ENCODE measurements at places on chromosomes 5 and 9. TPM values are rescaled to one million over a fixed set of nuclear protein-coding genes. Genes with fewer than 3 reads are reported as not detected.

The SPAAR gene
- total RNA-seq, result 0.14 TPM

The C9orf152 gene
- not detected for total RNA-seq

The ASPN gene
- 0.86 TPM for total RNA-seq

The XRCC4 gene
- total RNA-seq, result 12.1 TPM

The DNAH5 gene
- total RNA-seq, result 0.34 TPM

The RGS7BP gene
- total RNA-seq, result 1.0 TPM

The CTXN3 gene
- total RNA-seq, result not detected

The SLC22A5 gene
- 27.7 TPM for total RNA-seq

DNA sequence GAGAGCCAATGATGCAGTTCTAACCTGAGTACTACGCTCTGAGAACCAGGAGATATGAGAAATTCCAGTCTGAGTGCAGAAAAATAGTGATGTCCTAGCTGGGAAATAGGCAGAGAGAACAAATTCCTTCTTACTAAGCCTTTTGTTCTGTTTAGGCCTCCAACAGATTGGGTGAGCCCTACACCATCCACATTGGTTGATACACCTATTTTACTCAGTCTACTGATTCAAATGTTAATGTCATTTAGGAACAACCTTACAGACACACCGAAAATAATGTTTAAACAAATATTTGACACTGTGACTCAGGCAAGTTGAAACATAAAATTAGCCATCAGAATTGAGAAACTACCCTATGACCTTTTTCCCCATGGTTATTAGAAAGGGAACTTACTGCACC, 333.9 kb upstream of the IZUMO3 start:
- no peak for DNase-seq

GRCh38 chr9:133657120-133657661, 21.0 kb downstream of the DBH start:
- DNase-seq, result no peak

DNA sequence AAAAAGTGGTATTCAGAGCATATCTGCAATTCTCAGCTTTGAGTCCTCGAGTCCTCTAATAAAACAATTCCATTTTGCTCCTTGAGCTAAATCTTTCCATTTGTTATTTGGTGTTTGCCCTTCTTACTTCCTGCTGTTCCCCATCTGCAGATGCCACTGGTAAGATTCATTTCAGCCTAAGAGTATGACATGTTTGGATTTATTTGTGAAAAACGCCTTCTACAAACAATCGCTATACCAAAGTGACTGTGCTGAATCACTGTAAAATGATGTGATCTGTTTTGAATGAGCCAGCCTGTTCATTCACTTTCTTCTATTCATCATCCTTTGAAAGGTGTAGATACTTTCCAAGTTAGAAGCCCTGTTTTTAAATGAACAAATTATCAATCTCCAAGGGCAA, 27.7 kb downstream of the KCTD16 start:
- no peak for DNase-seq

DNA sequence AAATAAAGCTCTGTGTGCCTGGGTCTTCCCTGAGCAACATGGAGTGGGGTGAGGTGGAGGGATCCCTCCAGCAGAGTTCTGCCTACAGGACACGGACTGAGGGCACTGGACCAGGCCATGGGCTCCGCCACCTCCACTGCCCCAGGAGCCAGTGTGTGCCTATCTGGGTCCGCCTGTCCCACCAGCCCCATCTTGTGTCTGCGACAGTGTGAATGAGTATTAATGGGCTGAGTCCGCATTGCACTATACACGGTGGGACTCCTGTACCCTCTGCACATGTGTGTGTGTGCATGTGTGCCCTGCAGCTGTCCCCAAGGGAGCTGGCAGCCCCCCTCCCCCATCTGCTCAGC, 11.4 kb downstream of the FGFR4 start:
- DNase-seq, result no peak

DNA sequence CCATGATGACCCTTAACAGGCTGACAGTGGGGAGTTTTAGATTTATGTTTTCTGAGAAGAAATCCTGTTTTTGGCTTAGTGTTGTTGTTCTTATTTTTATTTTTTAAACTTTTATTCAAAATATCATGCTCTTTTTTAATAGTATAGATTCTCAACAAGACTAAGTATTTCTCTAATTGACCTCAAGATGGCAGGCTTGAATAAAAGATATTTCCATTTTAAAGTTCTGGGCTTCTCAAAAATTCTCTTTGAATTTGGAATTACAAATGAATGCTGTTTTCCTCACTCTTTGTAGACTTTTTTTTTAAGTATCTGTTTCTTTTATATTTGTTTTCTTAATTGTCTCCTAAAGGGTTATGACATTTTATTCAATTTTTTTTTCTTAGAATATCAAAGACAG, 50.0 kb upstream of the SH3GL2 start:
- DNase-seq, result no peak

DNA sequence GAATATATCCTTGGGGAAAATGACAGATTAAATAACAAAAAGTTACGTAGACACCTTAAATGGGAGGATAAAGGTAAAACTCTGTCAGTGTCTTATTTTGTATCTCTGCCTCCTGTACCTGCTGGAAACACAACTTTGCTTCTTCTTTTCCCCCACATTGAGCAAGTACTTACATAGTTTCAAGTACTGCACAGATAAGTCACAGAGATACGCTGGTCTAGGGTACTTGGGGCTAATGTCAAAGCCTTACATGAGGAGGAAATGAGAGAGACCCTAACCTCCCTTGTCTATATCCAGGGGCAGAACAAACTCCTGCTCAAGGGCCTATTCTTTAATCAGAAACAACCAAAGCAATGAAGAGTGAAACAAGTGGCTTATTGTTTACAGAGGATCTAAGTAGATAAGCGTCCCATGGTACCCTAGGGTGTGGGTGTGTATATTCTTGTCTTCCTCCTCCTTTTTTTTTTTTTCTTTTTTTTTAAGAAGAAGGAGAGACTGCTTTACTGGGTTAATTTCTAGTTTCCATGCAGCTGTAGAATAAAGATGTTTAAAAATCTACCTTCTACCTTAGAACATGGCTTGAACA, 43.1 kb downstream of the ELL2 start:
- DNase-seq, result no peak

- DNase-seq, result no peak
Observed at GRCh38 chr9:90860826-90861225, 59.2 kb downstream of the SYK start.

DNA sequence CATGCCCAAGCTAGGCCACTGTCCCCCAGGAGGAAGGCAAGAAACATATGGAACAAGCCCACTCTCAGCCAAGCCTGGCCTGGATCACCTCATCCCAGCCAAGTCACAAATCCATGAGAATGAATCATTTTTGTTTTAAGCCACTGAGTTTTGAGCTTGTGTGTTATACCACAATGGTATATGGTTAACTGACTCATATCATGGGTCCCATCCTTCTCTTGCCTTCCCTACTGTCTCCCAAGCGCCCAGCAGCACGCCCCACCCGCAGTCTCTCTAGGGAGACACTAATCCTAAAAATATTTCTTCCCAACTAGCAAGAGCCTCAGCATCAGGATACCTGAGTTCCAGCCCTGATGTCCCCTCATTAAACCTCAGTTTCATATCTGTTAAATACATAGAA, 248.1 kb downstream of the CDK5RAP2 start:
- DNase-seq, result no peak

GRCh38 chr5:10595293-10595671, 31.4 kb downstream of the ANKRD33B start:
- no peak for DNase-seq

DNA sequence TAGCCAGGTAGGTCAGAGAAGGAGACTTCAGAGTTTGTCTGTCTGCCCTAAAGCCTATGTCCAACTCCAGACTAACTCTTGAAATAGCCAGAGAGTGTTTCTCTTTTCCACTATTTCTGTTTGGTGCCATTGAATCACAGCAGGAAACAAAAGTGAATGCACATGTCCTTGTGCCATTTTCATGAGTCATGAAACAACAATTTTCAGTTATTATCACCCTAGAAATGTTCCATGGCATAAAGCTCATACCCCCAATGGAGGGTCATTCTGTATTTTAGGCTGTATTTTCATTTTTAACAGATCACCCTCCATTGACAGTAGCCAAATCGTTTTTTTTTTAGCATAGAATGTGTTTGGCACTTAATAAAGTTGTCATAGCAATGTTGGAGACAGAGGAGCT, 124.7 kb downstream of the PAPPA start:
- no peak for DNase-seq

- peak; percentile 58 for DNase-seq
Observed at GRCh38 chr5:15008476-15008875, 136.9 kb upstream of the ANKH start.

GRCh38 chr5:74035521-74035937, 409.5 kb downstream of the ARHGEF28 start:
- no peak for DNase-seq

All from mesothelial cell of epicardium (in vitro differentiated cells).